ENCODE measurements at places on chromosomes 6 and 20. TPM values are rescaled to one million over a fixed set of nuclear protein-coding genes. Genes with fewer than 3 reads are reported as not detected.

Gene OR12D3
- not detected for total RNA-seq

Gene GNAS
- 912 TPM for total RNA-seq

DNA sequence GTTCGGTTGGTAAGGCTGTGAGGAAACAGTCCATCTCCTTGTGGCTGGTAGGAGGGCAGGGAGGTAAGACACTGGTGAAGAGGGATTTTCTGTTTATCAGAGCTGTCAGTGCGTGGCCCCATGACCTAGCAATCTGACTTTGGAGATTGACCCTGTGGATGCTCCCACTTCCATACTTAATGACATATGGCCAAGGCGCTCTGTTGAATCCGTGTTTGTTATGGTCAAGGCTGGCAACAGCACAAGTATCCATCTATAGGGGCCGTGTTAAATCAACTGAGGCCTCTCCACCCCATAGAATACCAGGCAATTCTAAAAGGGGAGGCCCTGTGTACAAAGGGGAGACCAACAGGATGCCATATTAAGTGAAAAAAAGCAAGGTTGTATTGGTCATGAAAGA, 25.6 kb upstream of the FOXC1 start:
- DNase-seq = no peak
- no peaks in the 10 kb centered on the region for H3K4me1 ChIP-seq
- no peaks in the 10 kb centered on the region for H3K36me3 ChIP-seq
- H3K27me3 ChIP-seq = peaks cover 7% of the 10 kb centered on the region
- no peak overlapping the region for H3K27ac ChIP-seq
- no peak overlapping the region for H3K4me3 ChIP-seq

GRCh38 chr6:170067923-170068360, 222.9 kb downstream of the DLL1 start:
- DNase-seq = no peak
- no peak overlapping the region for H3K4me3 ChIP-seq
- H3K4me1 ChIP-seq = no peaks in the 10 kb centered on the region
- H3K27ac ChIP-seq = no peak overlapping the region

- peaks cover 13% of the 10 kb centered on the region for H3K27me3 ChIP-seq
- DNase-seq = no peak
- H3K4me3 ChIP-seq = no peak overlapping the region
- no peak overlapping the region for H3K27ac ChIP-seq
Observed at GRCh38 chr20:24685736-24686135, 216.3 kb downstream of the SYNDIG1 start.

DNA sequence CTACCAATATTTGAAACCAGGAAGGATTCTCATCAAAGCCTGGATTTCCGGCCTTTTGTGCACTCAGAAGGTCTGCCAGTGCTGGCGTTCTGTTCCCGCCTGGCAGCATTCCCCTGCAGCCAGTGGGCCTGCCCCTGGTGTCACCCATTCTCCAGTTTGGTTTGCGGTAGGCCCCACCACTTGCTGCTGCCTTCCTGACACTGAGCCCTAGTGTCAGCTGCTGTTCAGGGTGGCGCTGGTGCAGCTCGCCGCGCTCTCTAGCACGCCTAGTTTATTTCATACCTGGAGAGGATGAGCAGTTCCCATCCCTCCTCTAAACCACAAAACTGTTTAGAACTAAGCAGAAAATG, 9.5 kb downstream of the NPEPL1 start:
- H3K4me3 ChIP-seq = no peak overlapping the region
- no peak for DNase-seq
- H3K4me1 ChIP-seq = peaks cover 9% of the 10 kb centered on the region
- peaks cover 25% of the 10 kb centered on the region for H3K36me3 ChIP-seq

Measured in activated CD8-positive, alpha-beta T cell treated with anti-CD3 and anti-CD28 coated beads, Interleukin-2, amount 10 ng/mL, durations not matched to agents 7 days and 5 days (primary cell).